ENCODE measurements at places on chromosomes 1 and 21. TPM values are rescaled to one million over a fixed set of nuclear protein-coding genes. Genes with fewer than 3 reads are reported as not detected.
A peak's percentile ranks its signal among the peaks of the same experiment; 100 is the strongest.

The AADACL4 gene
- polyA plus RNA-seq: not detected

GRCh38 chr1:201295346-201295745, 12.0 kb downstream of the PKP1 start:
- DNase-seq: no peak
- H3K4me3 ChIP-seq: no peak overlapping the region
- no peaks in the 10 kb centered on the region for H3K27me3 ChIP-seq

The KCNJ9 gene
- 0.19 TPM for polyA plus RNA-seq

The NBPF20 gene
- 1.1 TPM for polyA plus RNA-seq

DNA sequence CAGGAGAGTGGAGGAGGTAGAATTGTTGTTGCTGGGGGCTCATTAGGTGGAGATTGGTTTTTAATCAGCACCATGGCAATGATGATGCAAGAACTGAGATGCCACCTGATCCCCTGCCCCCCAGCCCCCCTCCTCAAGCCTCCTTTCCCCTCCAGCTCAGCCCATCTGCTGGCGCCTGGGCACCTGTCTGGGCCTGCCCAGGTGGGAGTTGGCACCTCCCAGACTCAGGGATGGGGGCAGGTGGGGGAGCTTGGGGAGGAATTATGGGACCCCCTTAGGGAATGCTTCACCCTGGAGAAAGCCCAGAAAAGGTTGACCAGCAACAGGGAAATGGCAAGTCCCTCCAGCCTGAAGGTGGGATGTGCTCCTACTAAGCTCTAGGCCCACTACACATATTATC, 1.5 kb upstream of the NHLH1 start:
- no peaks in the 10 kb centered on the region for H3K4me1 ChIP-seq
- no peak for DNase-seq
- H3K27ac ChIP-seq: no peak overlapping the region
- peaks cover 7% of the 10 kb centered on the region for H3K36me3 ChIP-seq

The ACTL8 gene
- polyA plus RNA-seq: not detected

The CCDC30 gene
- polyA plus RNA-seq: 4.4 TPM

DNA sequence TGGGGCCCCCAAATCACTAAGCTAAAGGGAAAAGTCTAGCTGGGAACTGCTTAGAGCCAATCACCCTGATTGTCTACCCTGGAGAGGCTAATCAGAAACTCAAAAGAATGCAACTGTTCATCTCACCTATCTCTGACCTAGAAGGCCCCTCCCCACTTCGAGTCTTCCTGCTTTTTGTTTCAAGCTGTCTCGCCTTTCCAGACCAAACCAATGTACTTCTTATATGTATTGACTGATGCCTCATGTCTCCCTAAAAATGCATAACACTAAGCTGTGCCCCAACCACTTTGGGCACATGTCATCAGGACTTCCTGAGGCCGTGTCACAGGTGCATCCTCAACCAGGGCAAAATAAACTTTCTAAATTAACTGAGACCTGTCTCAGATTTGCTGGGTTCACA, 209.5 kb downstream of the APP start:
- DNase-seq: no peak
- peaks cover 2% of the 10 kb centered on the region for H3K36me3 ChIP-seq
- H3K4me3 ChIP-seq: no peak overlapping the region

- no peak for DNase-seq
- no peaks in the 10 kb centered on the region for H3K36me3 ChIP-seq
- no peaks in the 10 kb centered on the region for H3K4me1 ChIP-seq
- no peak overlapping the region for H3K4me3 ChIP-seq
Observed at GRCh38 chr1:89610457-89611011, 22.4 kb upstream of the LRRC8C start.

- no peak overlapping the region for H3K27ac ChIP-seq
- H3K27me3 ChIP-seq: peaks cover 2% of the 10 kb centered on the region
- no peak overlapping the region for H3K4me3 ChIP-seq
- no peaks in the 10 kb centered on the region for H3K4me1 ChIP-seq
Observed at GRCh38 chr1:165169028-165169427, 187.5 kb downstream of the LMX1A start.

GRCh38 chr1:217211486-217211885, 419.4 kb downstream of the GPATCH2 start:
- no peak overlapping the region for H3K27ac ChIP-seq
- no peaks in the 10 kb centered on the region for H3K4me1 ChIP-seq
- H3K36me3 ChIP-seq: no peaks in the 10 kb centered on the region
- H3K27me3 ChIP-seq: no peaks in the 10 kb centered on the region
- no peak for DNase-seq
- no peak overlapping the region for H3K4me3 ChIP-seq

DNA sequence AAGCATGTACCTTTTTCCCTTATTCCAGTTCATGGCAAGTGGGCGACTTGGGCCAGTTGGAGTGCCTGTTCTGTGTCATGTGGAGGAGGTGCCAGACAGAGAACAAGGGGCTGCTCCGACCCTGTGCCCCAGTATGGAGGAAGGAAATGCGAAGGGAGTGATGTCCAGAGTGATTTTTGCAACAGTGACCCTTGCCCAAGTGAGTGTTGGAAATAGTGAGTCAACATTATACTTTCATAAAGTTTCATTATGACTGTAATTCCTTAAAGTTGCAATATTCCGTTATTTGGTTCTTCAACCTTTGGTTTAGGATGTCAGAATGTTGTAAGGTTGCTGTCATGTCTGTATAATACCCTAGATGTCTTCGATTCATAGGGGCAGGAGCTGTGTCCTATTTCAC, 230.5 kb downstream of the TPR start:
- no peak for DNase-seq
- no peaks in the 10 kb centered on the region for H3K36me3 ChIP-seq
- no peak overlapping the region for H3K27ac ChIP-seq
- no peak overlapping the region for H3K4me3 ChIP-seq
- H3K27me3 ChIP-seq: no peaks in the 10 kb centered on the region

The SFN gene
- polyA plus RNA-seq: 137 TPM

DNA sequence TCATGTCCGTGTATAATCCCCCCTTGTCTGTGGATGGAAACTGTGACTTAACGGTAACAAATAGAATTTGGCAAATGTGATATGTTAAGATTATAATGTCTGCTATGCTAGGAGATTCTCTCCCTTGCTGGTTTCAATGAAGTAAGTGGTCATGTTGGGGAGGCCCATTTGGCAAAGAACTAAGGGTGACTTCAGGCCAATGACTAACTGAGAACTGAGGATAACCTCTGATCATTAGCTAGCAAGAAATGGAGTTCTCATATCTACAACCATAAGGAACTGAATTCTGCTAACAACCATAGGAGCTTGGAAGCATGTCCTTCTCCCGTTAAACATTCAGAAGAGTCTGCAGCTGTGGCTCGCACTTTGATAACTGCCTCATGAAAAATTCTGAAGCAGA, 2.3 kb downstream of the IFI44L start:
- no peaks in the 10 kb centered on the region for H3K27me3 ChIP-seq
- no peak overlapping the region for H3K27ac ChIP-seq
- DNase-seq: no peak
- H3K36me3 ChIP-seq: no peaks in the 10 kb centered on the region

- no peaks in the 10 kb centered on the region for H3K36me3 ChIP-seq
- H3K27me3 ChIP-seq: no peaks in the 10 kb centered on the region
- no peak overlapping the region for H3K4me3 ChIP-seq
- DNase-seq: no peak
- H3K27ac ChIP-seq: no peak overlapping the region
- H3K4me1 ChIP-seq: no peaks in the 10 kb centered on the region
Observed at GRCh38 chr1:217524787-217525520, 105.9 kb downstream of the GPATCH2 start.

The AMY1A gene
- not detected for polyA plus RNA-seq

The C1orf87 gene
- polyA plus RNA-seq: not detected

GRCh38 chr1:98949621-98950020, 55.0 kb downstream of the PLPPR5 start:
- H3K36me3 ChIP-seq: no peaks in the 10 kb centered on the region
- no peak overlapping the region for H3K27ac ChIP-seq
- H3K27me3 ChIP-seq: no peaks in the 10 kb centered on the region
- H3K4me1 ChIP-seq: no peaks in the 10 kb centered on the region
- no peak overlapping the region for H3K4me3 ChIP-seq

- no peak overlapping the region for H3K27ac ChIP-seq
- H3K4me3 ChIP-seq: no peak overlapping the region
- DNase-seq: peak; percentile 25
Observed at GRCh38 chr21:18801468-18801867, 397.9 kb upstream of the TMPRSS15 start.

The ABCA4 gene
- 4.3 TPM for polyA plus RNA-seq

GRCh38 chr1:91546876-91547275, 46.2 kb downstream of the CDC7 start:
- H3K27ac ChIP-seq: no peak overlapping the region
- H3K27me3 ChIP-seq: no peaks in the 10 kb centered on the region
- no peak overlapping the region for H3K4me3 ChIP-seq
- H3K36me3 ChIP-seq: no peaks in the 10 kb centered on the region

- H3K27me3 ChIP-seq: no peaks in the 10 kb centered on the region
- H3K36me3 ChIP-seq: no peaks in the 10 kb centered on the region
- H3K27ac ChIP-seq: no peak overlapping the region
- no peak for DNase-seq
- H3K4me3 ChIP-seq: no peak overlapping the region
Observed at GRCh38 chr1:109770331-109771095, 6.8 kb upstream of the EPS8L3 start.

The VHLL gene
- polyA plus RNA-seq: not detected

DNA sequence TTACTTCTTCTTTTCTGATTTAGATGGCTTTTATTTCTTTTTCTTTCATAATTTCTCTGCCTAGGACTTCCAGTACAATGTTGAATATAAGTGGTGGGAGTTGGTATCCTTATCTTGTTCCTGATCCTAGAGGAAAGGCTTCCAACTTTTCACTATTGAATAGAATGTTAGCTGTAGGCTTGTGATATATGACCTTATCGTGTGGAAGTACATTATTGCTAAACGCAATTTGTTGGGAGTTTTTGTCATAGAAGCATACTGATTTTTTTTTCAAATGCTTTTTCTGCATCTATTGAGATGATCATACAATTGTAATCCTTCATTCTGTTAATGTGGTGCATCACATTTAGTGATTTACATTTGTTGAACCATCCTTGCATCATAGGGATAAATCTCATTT, 79.5 kb downstream of the FASLG start:
- no peaks in the 10 kb centered on the region for H3K4me1 ChIP-seq
- no peak for DNase-seq
- no peak overlapping the region for H3K27ac ChIP-seq
- H3K36me3 ChIP-seq: no peaks in the 10 kb centered on the region
- H3K27me3 ChIP-seq: no peaks in the 10 kb centered on the region
- H3K4me3 ChIP-seq: no peak overlapping the region

Data from small intestine (tissue), 16 donors.